ENCODE measurements at places on chromosomes 16 and 17.

DNA sequence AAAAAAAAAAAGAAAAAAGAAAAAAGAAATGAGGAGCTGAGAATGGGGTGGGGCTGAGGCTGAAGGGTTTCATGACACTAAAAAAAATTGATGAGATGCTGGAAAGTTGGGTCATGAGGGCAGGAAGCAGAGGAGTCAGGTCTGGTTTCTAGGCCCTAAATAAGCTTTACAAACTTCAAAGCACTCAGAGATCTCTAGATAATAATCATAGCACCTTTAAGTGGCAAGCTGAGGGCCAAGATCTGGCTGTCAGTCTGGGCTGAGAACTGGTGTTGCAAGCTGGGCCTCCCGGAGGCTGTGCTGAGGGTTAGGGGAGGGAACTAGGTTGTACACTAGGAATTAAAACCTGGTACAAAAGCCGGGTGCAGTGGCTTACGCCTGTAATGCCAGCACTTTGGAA is 6.4 kb downstream of the ZNF764 start:
- DNase-seq, result no peak

- no peak for DNase-seq
Measured at GRCh38 chr17:57444682-57445450, 188.5 kb downstream of the MSI2 start.

DNA sequence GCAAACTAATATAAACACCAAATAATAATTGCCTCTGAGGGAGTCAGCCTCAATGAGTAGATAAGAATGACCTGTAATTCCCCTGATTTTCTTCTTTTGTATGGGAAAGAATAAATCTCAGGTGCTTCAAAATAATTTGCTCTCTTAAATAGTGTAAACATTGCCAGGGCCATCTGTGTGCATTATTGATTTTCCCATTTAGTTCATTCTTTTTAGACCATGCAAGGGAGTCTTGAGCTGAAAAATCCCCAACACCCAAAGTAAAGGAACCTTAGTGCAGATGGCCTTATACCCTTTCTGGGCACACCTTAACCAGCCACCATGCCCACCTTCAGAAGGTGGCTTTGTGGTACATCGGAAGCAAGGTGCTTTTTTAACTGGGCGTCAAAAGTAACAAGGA is 267.2 kb downstream of the TMEM114 start:
- no peak for DNase-seq

DNA sequence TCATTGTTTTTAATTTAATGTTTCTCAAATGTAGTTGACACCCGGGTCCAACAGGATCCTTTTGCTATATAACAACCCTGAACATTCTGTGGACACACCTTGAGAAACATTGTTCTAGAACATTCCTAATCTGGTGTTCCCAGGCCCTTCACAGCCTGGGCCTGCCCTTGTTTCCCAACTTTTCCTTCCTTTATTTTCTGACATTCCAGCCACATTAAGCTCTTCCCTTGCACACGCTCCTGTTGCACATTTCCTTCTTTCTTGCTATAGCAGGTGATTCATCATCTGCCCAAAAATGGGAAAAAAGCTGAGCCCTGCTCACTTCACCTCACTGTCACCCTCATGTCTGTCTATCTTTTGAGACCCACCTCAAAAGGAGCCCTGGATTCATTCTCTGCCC is 67.9 kb upstream of the MARCHF10 start:
- DNase-seq, result no peak

Data from NCI-H1930 (cell line).